ENCODE measurements at places on chromosomes 3 and 15.

DNA sequence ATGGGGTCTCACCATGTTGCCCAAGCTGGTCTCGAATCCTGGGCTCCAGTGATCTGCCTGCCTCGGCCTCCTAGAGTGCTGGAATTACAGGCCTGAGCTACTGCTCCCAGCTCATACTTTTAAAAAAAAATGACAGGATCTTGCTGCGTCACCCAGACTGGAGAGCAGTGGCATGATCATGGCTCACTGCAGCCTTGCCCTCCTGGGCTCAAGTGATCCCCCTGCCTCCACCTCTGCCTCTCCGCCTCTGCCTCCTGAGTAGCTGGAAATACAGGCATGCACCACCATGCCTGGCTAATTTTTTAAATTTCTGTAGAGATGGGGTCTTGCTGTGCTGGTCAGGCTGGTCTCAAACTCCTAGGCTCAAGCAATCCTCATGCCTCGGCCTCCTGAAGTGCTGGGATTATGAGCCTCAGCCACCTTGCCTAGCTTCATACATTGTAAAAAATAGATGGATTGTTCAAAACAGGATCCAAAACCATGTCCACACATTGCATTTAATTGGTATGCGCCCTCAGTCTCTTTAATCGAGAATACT, 8.9 kb downstream of the PHLDB2 start:
- DNase-seq: no peak

- DNase-seq: no peak
Measured at GRCh38 chr3:21783839-21784238, 32.8 kb upstream of the ZNF385D start.

GRCh38 chr3:143331350-143331749, 211.8 kb downstream of the CHST2 start:
- DNase-seq: no peak

GRCh38 chr3:67876261-67876660, 221.8 kb upstream of the SUCLG2 start:
- DNase-seq: no peak

DNA sequence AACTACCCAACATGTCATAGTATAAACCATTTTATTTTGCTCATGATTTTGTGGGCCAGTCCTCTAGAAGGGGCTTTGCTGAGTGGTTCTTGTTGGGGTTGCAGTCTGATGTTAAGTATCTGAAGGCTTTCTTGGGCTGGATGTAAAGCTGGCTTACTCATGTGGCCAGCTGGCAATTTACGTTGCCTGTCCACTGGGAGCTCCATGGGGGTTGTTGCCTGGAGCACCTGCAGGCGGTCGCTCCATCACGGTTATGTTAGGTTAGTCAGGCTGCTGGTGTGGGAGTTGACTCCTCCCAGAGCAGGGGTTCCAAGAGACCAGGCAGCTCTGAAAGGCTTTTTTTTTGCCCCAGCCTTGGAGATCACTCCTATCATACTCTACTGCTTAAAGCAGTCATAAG, 98.1 kb downstream of the NR1D2 start:
- no peak for DNase-seq
